ENCODE measurements at places on chromosomes 12 and 14.

DNA sequence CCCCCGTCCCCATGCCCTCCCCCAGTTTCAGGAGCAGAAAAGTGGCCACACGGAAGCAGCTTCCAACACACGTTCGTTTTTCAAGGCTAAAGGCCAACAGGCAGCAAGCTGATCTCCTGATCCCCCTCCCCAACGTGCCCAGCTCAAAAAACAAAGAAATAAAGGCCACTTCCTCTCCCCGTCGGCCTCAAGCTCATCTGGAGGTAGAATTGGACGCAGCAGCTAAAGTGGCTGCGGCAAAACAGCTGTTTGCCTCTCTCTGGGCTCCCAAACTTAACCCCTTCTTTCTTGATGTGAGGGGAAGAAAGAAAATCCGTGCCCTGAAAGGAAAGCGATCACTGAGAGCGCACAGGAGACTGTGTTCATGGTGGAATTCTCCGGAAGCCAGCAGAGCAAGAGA is 66.3 kb downstream of the SCARB1 start:
- no peak for DNase-seq

GRCh38 chr14:72647782-72648181 is 246.1 kb downstream of the DPF3 start:
- no peak for DNase-seq

- DNase-seq = no peak
Observed at GRCh38 chr12:16271062-16271461, 6.4 kb downstream of the SLC15A5 start.

GRCh38 chr12:16605642-16606116 is 283 bp downstream of the LMO3 start:
- no peak for DNase-seq

DNA sequence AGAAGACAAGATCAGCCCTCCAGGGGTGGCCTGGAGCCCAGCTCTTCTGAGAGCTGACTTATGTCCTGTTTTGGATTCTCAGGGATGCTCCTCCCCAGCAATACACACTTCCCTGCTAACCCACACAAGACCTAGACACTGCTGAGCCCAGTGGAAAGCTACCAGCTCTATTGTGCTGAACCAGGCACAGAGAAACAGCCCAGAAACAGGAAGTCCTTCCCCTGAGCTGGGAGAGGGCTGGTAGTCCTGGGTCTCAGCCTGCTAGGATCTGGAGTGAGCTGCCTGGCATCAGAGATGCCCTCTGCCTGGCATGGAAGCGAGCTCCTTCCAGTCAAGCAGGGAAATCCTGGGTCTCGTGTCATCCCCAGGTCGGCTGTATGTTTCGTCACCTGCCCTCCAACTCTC is 1.2 kb upstream of the LAG3 start:
- no peak for DNase-seq

GRCh38 chr12:56629459-56630179 is 507 bp downstream of the BAZ2A start:
- DNase-seq = no peak

Data from fibroblast of skin of left quadriceps (primary cell).